Stimulated activated CD4-positive, alpha-beta T cell treated with anti-CD3 and anti-CD28 coated beads, Interleukin-12 subunit alpha, Interleukin-12 subunit beta, amount 100 ng/mL, for 24 hours (primary cell): ENCODE measurements at places on chromosomes 6 and 20.
A peak's percentile ranks its signal among the peaks of the same experiment; 100 is the strongest.

GRCh38 chr20:57491373-57491772 is 33.6 kb downstream of the CTCFL start:
- DNase-seq, result no peak

DNA sequence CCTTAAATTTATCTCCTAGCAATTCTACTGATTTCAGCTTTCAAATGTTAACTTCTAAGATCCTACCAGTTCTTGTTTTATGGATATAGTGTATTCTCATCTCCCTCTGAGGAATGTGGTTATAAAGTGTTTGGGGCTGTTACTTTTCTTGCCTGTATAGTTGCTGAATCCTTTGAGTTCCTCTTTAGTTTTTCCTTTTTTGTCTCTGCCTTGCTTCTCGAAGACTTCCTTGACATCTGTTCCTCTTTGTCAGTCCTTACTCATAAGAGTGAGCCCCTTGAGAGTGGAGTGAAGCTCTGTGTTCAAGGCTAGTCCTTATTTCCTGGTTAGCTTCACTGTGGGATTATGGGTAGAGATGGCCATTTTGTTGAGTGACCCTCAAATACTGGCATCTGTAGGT is 84.6 kb downstream of the ELOVL4 start:
- no peak for DNase-seq

DNA sequence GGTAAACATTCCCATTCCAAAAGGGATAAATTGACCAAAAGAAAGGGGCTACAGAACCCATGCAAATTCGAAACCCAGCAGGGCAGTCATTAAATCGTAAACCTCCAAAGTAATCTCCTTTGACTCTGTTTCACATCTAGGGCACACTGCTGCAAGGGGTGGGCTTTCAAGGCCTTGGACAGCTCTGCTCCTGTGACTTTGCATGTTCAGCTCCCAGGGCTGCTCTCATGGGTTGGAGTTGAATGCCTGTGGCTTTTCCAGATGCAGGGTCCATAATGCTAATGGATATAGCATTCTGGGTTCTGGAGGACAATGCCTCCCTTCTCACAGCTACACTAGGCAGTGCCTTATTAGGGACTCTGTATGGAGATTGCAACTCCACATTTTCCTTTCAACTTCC is 211.9 kb upstream of the MANEA start:
- no peak for DNase-seq

DNA sequence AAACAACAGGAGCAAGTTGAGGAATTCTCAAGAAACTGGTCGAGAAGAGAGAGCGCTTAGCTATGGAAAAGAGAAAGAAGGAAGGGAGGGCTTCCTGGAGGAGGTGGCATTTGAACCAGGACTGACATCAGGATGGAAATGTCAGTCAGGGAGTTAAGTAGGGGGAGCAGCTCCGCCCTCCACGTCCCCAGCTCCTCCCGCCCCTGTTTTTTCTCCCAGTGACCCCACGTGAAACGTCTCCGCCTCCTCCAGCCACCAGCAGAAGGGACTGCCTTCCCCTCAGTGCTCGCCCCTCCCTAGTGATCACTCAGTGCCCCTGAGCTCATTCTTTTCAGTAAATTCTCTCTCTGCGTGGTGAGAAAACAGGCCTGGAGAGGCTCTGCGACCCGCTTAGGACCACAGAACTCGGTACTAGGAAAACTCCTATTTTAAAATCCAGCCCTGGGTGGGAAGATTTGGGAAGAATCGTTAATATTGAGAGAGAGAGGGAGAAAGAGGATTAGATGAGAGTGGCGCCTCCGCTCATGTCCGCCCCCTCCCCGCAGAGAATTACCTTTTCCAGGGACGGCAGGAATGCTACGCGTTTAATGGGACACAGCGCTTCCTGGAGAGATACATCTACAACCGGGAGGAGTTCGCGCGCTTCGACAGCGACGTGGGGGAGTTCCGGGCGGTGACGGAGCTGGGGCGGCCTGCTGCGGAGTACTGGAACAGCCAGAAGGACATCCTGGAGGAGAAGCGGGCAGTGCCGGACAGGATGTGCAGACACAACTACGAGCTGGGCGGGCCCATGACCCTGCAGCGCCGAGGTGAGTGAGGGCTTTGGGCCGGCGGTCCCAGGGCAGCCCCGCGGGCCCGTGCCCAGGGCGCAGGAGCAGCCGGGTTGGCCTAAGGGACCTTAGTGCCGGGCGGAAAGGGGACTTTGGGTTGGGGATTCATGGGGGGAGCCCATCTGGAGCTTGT is 4.6 kb downstream of the HLA-DPB1 start:
- DNase-seq, result no peak

- DNase-seq, result no peak
Measured at GRCh38 chr6:170080169-170080827, 210.6 kb downstream of the DLL1 start.

DNA sequence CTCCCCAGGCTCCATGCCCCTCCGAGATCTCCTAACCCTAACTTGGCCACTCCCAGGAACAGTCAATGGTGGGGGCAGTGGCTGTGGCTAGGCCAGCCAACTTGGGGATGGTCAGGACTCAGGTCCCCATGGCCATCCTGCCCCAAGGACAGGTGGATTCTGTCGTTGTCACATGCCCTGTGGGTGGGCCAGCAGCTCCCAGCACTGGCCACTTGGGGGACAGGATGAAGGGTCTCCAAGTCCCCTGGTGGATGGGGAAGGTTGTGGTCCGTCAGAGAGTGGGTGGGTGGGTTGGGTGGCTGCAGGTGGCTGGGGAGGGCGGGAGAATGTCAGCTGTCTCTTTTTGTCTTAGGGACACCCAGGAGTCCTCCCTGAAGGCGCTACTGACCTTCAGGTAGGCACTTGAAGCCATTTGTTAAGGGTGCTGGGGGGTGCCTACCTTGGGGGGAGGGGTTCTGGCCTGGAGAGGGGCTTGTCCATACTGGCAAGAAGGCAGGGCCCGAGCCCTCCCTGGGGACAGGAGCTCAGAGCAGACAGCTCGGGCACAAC is 5.5 kb downstream of the COL9A3 start:
- DNase-seq, result no peak

DNA sequence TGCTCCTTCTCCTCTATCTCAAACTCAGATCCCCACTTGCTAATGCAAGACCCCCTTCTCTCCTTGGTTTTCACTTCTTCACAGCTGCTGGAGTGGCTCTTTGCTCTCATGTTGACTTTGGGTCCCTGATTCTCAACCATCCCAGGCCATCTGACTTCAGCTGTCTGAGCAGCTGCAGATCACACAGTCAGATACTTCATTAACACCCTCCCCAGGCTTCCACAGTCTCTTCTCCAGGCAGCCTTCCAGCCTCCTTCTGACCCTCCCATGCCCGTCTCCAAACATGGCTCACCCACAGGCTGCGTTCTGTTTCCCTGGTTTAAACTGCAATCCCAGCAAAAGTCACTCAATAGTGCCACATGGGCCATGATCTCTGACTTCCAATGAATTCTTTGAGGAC is 65.4 kb downstream of the HIVEP2 start:
- DNase-seq, result no peak

- no peak for DNase-seq
Measured at GRCh38 chr6:7691675-7692452, 34.0 kb upstream of the BMP6 start.

DNA sequence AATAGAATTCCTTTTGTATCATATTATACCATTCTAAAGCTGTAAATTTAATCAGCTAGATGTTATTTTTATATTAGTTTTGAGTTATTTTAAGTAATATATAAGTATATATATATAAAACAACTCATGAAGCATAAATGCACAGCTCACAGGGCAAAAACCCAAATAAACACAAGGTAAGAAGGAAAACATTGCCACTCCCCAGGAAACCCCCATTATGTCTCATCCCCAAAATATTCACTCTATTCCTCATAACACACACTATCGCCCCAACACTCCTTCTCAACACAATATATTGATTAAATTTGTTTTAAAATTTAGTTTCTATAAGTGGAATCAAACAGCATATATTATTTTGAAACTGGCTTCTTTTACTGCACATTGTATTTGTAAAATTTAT is 98.6 kb upstream of the FAM83B start:
- no peak for DNase-seq

GRCh38 chr6:82781620-82782204 is 283.9 kb downstream of the UBE3D start:
- no peak for DNase-seq

DNA sequence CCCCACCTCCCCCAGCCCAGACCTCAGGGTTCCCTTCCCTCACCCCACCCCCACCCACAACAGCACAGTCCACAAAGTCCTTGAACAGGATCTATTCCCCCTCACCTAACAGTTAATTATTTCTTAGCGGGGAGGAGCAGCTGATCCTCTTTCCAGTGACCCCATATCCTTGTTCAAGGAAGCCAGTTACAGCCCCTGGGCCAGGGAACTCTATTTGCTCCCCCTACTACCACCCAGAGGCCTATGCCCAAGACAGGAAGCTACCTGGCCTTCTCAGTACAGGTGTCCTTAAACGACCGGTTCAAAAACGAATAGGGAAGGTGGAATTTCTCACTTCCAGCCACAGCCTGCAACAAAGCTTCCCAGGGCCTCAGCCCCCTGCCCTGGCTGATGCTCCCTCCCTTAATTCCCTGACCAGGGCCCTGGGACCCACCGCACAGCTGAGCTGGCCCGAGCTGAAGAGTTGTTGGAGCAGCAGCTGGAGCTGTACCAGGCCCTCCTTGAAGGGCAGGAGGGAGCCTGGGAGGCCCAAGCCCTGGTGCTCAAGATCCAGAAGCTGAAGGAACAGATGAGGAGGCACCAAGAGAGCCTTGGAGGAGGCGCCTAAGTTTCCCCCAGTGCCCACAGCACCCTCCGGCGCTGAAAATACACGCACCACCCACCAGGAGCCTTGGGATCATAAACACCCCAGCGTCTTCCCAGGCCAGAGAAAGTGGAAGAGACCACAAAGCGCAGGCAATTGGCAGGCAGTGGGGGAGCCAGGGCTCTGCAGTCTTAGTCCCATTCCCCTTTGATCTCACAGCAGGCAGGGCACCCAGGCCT is 778 bp downstream of the MCCD1 start:
- DNase-seq, result no peak

DNA sequence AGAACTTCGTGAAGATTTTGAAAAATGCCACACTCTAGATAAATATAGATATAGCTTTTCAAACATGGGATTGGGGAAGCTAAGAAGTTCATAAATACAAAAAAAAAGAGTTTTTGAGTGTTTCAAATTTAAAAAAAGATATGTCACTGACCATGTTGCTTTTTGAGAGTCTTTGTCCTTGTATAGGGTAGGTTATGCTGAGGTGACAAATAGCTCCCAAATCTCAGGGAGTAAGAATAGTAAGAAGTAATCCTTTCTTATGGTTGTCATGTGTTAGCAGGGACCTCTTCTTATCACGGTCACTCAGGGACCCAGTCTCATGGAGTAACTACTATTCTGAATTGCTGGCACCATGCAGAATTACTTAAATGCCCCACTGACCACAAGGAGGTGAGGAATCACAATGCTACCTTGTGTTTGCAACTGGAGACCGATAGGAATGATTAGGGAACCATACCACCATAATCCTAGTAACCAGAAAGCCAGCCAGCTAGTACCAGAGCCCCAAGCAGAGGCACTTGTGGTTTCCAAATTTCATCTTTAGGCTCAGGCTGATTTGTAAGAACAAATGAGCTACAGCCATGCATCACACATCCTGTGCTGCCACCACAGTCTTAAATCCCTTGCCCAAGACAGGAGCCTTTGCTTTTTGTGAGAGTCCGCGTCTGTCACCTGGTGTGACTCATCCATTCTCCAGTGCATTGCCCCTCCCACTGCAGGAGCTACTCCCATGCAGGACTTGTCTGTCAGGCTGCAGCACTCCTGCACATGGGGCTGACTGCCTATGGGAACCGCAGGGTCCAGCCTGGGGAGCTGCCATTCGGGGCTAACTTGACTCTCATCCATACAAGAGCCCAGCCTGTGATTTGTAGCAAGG is 42.4 kb upstream of the ADGRF4 start:
- no peak for DNase-seq

DNA sequence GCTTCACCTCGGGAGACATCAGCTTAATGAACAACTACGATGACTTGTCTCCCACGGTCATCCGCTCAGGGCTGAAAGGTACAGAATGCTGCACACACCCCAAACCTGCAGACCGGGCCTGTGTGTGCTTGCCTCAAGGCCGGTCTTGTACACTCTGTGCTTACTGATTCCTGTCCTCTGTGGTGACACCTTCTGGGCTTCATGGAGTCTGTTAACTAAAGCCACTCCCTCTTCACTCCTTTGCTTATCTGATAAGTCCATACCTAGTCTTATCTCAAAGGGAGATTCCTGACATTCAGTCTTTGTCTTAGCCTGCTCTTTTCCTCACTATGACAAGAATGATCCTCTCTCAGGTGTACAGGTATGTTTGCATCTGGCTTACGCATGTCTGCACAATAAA is 107.7 kb upstream of the TMEM181 start:
- DNase-seq, result no peak

- DNase-seq, result peak; percentile 6
Measured at GRCh38 chr20:25389858-25390537, 637 bp downstream of the ABHD12 start.

- DNase-seq, result no peak
Measured at GRCh38 chr6:65416621-65417020, 290.4 kb downstream of the EYS start.

DNA sequence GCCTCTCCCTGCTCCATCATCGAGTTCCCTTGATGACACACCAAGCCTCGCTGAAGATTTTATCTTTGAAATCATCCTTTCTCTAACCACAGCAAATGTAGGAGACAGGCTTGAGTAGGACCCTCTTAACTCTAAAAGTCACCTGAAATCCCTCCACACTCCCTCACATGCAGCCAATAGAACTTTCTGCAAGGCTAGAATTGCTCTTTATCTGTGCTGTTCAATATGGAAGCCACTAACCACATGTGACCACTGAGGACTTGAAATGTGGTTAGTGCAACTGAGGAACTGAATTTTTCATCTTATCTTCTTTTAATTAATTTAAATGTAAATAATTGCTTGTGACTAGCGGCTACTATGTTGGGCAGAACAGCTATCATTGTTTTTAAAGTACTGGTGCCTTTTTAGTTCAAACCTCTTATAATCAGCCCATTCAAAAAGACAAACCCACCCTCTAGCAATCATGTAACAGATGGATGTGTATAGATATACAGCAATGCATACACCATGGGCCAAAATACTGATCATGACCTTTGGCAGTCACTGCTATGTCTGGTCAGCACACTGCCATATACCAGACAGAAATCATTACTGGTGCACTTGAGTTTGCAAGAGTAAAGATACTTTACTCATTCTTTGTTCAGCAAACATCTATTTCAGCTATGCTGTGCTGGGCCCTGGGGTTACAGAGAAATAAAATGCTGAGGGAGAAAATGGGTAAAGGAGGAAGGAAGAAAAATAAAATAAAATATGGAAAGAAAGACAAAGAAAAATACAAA is 50.0 kb downstream of the GFOD1 start:
- no peak for DNase-seq
